Activated CD8-positive, alpha-beta memory T cell treated with anti-CD3 and anti-CD28 coated beads for 1 hour (primary cell): ENCODE measurements at places on chromosomes 4 and X.

DNA sequence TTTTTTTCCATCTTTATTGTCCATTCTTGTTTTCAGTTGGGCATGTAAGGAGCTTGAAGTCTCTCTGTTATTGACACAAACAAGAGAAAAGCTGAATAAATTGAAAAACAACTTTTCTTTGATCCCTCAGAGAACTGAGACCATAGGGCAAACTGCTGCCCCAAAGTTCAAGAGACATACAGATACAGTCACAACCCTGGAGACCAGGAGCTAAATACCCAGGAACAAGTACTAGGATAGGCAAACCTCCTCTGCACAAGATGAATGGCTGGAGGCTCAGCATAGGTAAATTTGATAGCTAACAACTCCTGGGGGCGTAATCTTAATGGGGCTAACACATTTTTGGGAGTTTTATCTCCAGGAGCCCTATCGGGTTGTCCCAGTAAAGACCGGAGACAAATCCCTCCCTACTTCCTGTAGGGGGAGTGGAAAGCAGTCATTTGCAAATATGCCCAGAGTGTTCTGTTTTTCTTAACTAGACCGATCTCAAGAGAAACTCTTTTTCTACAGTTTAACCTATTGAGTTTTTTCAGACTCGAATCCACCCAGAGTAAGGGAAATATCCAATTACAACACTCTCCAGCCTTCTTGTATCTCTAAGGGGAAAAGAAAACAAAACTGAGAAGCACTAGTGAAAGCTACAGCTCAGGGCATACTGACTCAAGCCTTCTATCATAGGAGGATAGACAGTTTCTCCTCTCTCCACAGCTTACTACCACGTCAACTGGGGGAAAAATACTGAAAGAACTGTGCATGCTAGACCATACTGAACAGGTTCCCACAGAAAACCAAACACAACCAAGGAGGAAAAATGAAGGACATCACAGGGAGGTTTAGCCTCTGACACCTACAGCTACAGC lies 23.1 kb downstream of the MAGEA8 start:
- no peak for DNase-seq

GRCh38 chr4:47274901-47275300 lies 188.6 kb downstream of the COMMD8 start:
- no peak for DNase-seq

DNA sequence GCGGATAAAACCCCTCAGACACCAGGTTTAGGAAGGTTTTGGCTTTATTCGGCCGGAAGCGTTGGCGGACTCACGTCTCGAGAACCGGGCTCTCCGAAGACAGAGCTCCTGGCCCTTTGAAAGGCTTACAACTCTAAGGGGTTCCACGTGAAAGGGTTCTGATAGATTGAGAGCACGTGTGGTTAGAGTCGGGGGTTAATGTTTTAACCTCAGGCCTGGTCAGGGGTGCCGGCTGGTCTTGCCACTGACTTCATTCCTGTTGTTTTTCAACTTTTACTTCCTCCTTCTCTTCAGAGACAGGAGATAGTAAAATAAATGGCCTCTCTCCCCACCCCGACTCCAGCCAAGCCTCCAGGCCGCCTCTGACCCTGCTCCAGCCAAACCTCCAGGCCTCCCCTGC lies 4.7 kb upstream of the ASMT start:
- no peak for DNase-seq

- DNase-seq: no peak
These were observed 196.5 kb upstream of the SLC7A11 start for GRCh38 chr4:138438608-138439007.

GRCh38 chrX:135112743-135113142 lies 7.6 kb downstream of the ETDB start:
- DNase-seq: no peak

- no peak for DNase-seq
These were observed 21.7 kb upstream of the FAM156A start for GRCh38 chrX:52979993-52980392.

- no peak for DNase-seq
These were observed 21.0 kb upstream of the DCTD start for GRCh38 chr4:182938205-182938645.

DNA sequence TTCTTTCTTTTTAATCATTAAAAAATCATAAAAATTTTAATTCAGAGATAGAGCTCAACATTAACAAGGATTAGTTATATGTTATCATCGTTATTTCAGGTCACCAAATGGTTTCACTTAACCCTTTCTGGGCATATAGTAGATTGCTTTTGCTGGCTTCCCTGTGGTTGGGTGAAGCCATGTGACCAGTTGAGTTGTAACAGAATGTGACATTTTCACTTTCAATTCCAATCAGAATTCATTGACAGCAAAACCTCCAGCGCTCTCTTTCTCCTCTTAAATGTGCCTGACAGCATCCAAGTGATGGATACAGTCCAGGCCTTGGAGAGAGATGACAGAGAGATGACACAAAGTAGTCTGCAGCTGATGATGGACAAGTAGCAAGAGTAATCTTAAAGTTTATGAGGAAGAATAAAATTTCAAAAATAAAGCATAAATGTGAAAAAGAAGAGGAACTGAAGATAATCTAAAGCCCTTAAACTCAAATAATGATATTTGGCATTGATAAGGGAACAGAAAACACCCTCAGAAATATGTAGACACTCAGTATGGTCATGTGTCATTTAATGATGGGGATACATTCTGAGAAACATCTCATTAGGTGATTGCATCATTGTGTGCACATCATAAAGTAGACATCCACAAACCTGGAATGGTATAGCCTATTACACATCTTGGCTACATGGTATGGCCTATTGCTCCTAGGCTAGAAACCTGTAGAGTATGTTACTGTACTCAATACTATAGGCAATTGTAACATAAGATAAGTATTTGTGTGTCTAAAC lies 92.3 kb upstream of the QRFPR start:
- no peak for DNase-seq

DNA sequence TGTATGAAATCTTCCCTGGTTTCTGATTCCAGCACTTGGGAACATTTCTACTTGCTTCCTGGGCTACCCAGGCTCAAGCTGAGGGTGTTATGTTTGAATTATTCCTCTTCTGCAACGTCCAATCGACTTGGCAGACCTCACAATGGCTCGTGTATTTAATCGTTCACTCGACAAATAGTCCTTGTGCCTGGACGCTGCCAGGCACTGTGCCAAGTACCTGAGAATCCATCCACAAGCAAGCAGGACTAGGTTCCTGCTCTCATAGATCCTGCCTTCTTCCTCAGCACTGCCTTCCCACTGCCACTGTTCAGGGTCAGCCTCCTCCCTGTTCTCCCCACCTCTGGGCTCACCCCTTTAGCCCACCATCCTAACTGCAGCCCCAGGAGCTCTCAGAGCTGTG lies 113.3 kb downstream of the EFNB1 start:
- no peak for DNase-seq

DNA sequence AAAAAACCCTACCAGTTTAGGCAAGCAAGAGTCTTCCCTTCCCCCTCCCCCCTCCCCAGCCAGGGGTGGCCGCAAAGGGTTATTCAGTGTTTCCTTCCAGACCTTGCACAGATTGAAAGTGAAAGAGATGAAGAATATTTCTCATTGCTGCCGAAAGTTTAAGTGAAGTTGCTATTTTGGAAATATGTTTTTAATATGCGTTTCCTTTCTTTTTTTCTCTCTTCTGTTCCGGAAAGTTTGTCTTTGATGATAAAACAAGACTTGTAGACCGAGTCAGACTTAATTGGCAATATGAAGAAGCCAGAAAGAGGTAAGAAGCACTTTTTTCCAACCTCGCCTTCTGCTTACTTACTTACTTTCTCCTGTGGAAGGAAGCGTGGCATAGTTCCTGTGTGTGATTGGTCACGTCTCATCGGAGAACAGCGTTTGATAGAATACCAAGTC lies 58.5 kb upstream of the CLCN4 start:
- peak; percentile 16 for DNase-seq

DNA sequence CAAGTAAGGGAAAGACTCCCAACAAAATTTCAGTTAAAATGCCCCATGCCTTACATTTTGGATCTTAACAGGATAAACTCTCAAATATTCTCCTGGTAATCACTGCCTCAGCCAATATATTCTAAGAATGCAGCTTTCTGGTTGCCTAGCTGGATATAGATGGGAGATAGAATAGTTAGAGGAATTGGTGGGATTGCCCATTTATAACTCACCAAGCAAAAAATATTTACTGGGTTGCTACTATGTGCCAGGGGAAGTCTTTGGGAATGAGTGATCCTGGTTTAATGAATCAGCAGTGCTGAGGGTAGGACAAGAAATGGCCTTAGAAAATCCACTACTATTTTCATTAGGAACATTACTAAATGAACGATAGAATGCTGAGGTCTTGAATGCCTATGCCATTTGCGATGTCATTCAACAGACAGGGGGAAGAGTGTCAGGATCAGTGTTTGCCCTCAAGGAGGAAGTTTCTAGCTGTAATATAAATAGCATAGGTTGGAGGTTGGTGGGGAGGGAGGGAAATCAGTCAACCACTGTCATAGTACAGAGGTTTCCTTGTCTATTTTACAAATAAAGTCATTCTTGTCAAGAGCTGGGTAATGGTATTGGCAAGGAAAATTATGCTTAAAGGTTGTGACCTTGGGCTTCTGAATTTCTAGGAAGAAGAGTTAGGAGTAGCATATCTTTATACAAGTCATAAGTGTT lies 63.5 kb downstream of the ENOPH1 start:
- no peak for DNase-seq

GRCh38 chr4:108982402-108983185 lies 219.7 kb upstream of the ETNPPL start:
- no peak for DNase-seq

- DNase-seq: no peak
These were observed 63.9 kb upstream of the PTPN13 start for GRCh38 chr4:86530183-86530582.

- DNase-seq: no peak
These were observed 208.1 kb downstream of the GBA3 start for GRCh38 chr4:22900876-22901275.

DNA sequence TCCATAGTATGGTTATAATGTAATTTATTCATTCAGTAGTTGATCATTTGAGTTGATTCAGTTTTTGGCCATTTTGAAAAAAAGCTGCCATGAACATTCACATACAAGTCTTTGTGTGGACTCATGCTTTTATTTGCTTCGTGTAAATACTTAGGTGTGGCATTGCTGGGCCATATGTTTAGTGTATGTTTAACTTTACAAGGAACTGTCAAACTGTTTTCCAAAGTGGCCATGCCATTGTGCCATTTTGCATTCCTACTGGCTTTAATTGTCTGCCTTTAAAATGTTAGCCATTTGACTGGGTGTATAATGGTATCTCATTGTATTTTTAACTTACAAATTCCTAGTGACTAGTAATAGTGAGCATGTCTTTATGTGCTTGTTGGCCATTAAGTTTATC lies 8.8 kb downstream of the MTM1 start:
- DNase-seq: no peak

GRCh38 chr4:22129454-22130029 lies 181.0 kb upstream of the KCNIP4 start:
- DNase-seq: no peak

DNA sequence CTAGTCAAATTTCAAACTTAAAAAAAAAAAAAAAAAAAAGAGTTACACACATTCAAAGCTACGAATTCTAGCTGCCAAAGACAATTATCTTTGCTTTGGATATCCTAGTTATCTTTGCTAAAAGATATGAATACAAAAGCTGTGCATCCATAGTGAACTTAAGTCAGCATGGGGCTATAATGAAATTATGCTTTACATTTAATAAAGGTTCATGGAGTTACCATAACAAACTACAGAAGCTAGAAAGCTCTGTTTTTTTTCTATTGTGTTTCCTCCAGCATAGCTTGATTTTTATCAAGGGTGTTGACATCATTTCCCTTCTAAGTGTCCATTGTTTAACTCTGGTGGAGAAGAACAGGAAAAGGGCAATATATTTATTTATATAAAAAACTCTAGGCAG lies 234.1 kb downstream of the ANKRD50 start:
- no peak for DNase-seq

DNA sequence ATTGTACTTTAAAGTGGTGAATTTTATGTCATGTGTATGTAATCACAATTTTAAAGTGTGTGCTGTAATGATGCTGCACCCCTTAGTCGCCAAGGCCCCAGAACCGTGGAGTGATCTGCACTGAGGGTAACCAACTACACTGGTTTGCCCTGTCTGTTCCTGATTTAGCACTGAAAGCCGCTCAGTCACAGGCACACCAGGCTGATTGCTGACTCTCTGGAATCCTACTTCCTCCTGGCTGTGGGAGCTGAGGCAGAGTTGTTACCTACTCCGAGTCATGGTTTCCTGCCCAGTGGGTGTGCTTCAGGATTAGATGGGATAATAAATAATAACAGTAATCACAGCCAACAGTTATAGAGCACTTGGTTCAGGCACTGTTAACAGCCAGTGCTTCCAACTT lies 645.4 kb downstream of the BCOR start:
- no peak for DNase-seq

GRCh38 chrX:80335062-80335830 lies 85.0 kb upstream of the TENT5D start:
- DNase-seq: no peak

- DNase-seq: no peak
These were observed 75.5 kb downstream of the ANXA10 start for GRCh38 chr4:168167714-168168284.

- no peak for DNase-seq
These were observed 573 bp downstream of the HTR2C start for GRCh38 chrX:114584375-114584943.

- no peak for DNase-seq
These were observed 4.2 kb upstream of the TMSB4X start for GRCh38 chrX:12970691-12971202.

DNA sequence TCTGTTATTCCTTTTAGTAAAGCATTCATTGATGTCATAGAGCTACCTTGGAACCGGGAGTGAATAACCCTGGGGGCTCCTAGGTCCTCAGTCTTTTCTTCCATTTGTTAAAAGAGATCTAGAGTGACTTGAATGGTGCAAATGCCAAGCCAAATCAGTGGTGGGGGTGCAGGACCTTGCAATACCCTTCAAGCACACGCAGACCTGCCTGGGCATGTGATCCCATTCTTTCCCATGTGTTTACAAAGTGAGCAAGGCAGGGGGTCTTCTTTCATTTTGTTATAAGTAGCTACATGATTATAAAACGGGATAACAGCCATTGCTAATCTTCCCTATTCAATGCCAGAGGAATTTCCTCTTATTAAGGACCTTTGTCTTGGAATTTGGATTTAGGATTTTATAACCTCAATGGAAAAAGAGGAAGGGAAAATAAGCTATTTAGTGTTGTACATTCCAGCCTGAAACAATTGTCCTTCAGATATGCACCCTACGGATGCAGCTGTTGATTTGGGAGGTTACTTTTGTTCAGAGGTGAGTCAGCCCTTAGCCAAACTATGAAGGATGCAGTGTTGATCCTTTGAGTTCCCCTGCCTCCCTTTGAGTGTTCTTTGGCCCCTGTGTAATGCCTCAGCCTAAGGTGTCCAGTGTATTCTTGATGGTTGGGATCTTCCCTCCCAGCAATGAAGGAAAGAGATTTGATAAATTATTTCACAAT lies 623.8 kb upstream of the HTR2C start:
- no peak for DNase-seq

DNA sequence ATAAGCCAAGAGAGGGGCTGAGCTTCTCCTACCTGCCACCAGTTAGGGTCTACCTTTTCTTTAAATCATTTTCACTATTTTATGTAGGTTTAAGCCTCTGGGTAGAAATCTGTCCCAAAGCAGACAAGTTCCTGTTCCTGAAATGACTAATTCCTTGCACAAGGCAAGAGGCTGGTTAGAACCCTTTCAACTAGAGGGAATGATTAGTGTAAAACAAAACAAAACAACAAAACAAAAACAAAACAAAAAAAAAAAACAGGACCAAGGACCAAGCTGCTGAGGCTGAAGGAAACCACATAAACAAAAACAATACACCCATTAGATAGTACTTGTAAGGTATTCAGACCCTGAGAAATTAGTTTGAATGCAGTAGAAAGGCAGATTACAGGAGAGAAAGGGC lies 62.7 kb downstream of the MAML3 start:
- no peak for DNase-seq

GRCh38 chrX:48864210-48864609 lies 28.8 kb upstream of the PCSK1N start:
- DNase-seq: no peak
